ENCODE measurements at places on chromosomes 1 and 21.

GRCh38 chr1:46302641-46303037 lies 777 bp downstream of the LRRC41 start:
- no peak for DNase-seq

DNA sequence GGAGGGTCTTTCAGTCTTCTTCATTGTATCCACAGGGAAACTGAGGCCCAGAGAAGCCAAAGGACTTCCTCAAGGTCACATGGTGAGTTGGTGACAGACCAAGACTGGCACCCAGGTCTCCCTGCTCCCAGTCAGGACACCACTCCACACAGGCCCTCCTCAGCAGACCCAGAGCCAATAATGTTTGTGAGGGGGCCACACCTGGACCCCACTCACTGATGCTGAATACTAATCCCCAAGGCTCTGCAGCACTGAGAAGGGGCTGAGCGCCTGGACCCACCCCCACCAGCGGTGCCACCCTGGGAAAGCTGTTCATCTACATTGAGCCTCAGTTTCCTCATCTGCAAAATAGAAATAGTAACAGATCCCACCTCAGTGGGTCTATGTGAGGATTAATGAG lies 79.5 kb downstream of the GLIS1 start:
- no peak for DNase-seq

GRCh38 chr1:217647791-217648190 lies 16.6 kb downstream of the SPATA17 start:
- DNase-seq: no peak

GRCh38 chr1:204971517-204972336 lies 71.3 kb upstream of the CNTN2 start:
- no peak for DNase-seq

GRCh38 chr1:149936992-149937705 lies 470 bp upstream of the MTMR11 start:
- no peak for DNase-seq

DNA sequence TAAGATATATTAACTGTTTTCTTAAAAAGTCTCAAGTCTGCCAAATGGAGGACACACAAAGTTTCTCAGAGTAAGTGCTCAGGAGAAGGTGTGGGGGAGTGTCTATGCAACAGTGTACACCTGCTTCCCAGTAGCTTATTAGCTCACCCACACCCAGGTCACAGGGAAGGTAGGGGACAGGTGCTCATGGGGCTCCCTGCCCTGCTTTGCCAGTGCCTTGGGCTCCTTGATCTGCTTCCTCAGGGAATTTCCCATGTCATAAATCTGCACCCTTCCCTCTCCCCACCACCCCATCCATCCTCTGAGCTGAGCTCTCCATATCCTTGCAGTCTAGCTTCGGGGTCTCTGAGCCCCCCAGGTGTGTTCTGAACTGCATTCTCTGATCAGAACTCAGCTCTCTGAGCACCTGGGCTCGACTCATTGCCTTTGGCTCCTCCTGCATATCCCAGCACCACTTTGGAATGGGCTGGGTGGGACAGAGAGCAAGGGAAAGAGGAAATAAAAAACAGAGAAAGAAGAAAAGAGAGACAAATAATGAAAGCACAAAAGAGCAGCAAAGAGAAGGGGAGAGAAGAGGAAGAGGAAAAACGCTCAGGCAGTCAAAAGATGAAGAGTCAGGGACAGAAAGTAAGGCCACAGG lies 87.0 kb upstream of the ATP1B1 start:
- no peak for DNase-seq

DNA sequence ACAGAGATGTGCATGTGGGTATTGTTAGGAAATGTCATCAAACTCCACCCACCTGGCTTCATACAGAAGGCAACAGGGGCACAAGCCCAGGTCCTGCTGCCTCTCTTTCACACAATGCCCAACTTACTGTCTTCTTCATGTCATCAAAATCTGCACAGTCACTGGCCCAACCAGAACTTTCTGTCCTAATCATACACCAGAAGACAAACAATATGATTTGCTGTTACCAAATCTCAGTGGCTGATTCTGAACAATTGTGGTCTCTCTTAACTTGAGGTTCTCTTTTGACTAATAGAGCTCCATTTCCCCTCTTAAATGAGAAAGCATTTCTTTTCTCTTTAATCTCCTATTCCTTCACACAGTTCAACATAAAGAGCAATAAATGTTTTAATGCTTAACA lies 7.7 kb downstream of the HSD3B2 start:
- no peak for DNase-seq

Measured in cortex of kidney (tissue), 1 donor.